ENCODE measurements at places on chromosomes 3 and 15.

DNA sequence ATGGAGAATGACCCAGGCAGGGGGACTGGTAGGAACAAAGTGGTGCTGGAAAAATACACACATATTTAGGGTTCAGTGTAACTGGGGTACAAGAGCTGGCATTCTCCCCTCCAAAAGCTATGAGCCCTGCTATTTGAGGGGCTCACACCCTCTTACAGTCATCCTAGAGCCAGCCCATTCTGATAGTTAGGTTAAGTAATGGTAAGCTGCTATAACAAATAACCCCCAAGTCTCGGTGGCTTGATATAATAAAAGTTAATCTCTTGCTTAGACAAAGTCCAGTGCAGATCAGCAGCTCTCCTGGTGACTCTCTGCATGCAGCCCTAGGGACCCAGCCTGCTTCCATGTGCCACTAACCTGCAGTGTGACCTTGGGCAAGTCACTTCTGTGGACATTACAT, 234.9 kb upstream of the HES1 start:
- no peak for DNase-seq

- no peak for DNase-seq
Measured at GRCh38 chr3:148074946-148075345, 622.8 kb upstream of the AGTR1 start.

- DNase-seq = no peak
Measured at GRCh38 chr3:97720417-97720816, 44.1 kb upstream of the ARL6 start.

- no peak for DNase-seq
Measured at GRCh38 chr3:141414800-141415462, 46.6 kb downstream of the ZBTB38 start.

- no peak for DNase-seq
Measured at GRCh38 chr15:63759752-63760151, 74.0 kb downstream of the HERC1 start.

DNA sequence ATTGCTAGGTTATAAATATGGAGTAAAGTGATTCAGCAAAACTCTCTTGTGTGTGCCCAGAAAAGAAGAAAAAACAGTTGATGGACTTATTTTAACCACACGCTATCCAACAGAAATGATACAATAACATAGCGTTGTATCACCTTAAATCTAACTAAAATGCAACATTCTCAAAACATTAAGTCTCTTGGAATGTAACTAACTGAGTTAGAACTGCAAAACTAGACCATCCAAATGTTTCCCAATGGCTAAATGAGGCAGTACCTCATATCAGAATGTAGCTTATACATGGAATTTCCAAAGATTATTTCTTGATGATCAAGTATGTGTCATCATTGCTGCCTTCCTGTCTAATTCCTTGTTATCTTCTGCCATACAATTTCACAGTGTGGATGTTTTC, 187.9 kb downstream of the CNTN3 start:
- no peak for DNase-seq
